NCI-H526 (cell line): ENCODE measurements at places on chromosomes 1 and 21.

- DNase-seq: no peak
These were observed 44.9 kb upstream of the SLC45A1 start for GRCh38 chr1:8273036-8273435.

- DNase-seq: no peak
These were observed 2.9 kb downstream of the RUNX1 start for GRCh38 chr21:35046263-35046624.

DNA sequence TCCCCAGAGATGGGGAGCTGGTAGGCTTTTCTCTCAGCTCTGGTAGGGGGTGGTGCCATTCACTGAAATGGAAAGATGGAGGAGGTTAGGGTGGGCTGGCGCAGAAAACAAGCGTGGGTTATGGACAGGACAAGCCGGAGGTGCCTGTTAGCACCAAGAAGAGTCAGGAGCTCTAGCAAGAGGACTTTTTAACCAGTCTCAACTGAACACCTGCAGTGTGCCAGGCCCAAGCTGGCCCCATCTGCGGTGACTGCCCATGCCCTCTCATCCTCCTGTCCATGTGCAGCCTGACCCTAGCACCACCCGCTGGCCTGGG, 254.4 kb downstream of the RHOU start:
- DNase-seq: no peak

DNA sequence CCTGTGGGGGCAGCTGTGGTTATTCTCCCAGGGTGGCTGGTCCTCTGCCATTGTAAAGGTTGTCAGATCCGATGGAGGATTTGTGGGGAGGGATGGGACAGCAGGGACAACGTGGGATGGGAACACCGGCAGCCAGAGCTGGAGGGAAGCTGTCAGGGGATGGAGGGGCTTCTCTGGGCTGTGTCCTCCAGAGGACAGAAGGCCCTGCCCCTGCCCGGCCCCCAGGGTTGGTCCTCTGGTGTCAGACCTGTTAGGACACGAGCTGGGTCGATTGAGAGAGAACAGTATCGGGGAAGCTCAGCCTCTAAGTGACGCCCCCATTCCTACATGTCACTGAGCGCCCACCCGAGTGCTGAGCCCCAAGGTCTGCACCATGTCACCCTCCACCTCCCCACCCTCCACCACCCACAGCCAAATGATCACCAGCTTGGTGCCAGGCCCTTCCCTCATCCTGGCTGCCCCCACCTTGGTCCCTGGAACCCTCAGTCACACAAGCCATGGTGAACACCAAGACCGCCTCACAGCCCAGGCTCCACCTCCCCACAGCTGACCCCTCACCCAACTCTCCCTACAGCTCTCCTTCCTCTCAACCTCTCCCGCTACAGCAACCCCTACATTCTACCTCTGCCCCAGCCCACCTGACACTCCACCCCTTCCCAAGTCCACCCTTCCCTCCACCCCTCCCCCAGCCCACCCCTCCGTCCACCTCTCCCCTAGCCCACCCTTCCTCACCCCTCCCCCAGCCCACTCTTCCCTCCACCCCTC, 244.4 kb downstream of the MATN1 start:
- DNase-seq: no peak

DNA sequence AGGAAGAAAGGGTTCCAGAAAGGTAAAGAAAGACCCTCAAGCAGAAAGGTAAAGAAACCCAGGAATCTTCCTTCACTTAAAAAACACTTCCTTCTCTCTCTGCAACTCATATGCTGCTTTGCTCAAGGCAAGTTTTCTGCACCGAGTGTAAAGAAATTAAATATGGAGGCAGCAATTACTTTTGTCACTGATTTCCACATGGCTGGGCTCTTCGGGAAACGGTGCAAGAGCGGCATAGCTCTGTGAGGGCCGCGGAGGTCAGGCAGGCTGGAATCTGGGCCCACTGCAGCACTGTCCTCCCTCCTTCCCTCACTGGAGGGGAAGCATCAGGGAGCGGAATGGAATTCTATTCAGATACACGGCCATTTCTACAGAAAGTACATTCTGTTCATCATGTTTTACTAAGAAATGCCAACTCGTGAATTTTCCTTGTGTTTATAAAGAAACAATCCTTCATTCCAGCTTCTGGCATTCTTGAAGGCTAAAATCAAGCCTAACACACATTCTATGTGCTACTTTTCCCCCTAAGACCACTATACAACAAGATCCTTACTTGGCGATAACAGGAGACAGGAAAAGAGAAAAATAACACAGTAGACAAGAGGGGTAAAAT, 212.2 kb downstream of the SIPA1L2 start:
- DNase-seq: no peak

GRCh38 chr1:206039046-206039973, 13.7 kb upstream of the RHEX start:
- DNase-seq: no peak

- peak; percentile 13 for DNase-seq
These were observed 16.1 kb upstream of the PCP4 start for GRCh38 chr21:39851002-39851618.

GRCh38 chr1:116737020-116737854, 17.0 kb upstream of the CD2 start:
- DNase-seq: peak; percentile 38

DNA sequence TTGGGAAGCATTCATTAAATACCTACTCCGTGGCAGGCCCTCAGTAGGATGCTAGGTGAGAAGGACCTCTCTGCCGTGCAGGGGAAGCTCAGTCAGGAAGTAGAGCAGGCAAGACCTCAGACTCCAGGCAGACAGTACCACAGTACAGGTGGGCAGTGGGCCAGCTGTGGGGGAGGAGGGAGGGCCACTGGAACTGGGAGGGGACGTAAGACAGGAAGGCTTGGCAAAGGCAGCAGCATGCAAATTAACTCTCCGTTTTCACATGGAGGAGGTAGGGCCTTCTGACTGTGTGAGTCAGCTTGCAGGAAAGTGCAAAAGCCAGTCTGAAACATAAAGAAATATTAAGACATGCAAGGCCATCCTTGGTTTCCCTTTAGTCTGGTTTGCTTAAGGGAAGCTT, 157.7 kb downstream of the TRIM33 start:
- peak; percentile 77 for DNase-seq

DNA sequence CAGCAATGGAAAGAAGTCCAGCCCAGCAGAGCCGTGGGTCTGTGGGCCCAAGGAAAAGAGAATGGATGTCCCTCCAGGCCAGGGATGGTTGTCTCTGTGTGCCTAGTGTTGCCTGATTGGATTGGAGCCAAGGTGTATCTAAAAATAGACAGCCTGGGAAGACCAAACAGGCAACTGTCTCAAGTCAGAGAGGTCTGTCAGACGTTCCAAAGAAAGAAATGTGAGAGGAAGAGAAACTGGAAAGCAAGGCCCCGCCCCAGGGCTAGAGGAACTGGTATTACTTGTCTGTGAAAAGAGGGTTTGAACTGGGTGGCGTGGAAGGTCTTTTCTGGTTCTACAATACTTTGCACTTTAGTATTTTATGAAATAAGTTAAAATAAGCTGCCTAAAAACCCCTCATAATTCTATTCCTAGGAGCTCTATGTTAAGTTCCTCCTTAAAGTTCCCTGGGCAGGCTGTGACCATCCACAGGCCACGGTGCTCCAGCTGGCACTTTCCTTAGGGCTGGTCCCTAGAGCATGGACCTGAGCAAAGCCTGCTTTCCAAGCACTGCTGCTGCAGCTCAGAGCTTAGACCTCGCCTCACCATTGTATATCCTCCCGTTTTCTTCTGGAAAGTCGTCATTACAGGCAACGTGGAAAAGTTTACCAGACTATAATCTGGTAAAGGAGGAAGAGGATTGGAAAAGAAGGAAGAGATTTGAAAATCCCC, 151.6 kb downstream of the DISC1 start:
- DNase-seq: no peak

GRCh38 chr1:57925226-57925625, 501.4 kb upstream of the DAB1 start:
- no peak for DNase-seq

DNA sequence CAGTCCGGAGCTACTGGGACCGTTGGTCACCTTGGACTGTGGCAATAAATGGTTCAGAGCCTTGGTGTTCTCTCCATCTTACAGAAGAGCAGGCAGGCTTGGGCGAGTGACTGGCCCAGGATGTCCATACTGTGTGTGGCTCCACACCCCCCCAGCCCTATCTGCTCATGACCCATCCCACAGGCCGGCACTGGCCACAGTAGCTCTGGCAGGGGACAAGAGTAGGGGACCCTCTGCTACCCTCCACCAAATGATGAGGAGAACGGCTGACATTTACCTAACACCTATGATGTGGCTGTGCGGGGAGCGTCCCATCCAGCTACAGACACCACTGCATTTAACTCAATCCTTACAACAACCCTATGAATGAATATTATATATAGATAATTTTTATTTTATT, 13.3 kb downstream of the LDLRAD2 start:
- no peak for DNase-seq

DNA sequence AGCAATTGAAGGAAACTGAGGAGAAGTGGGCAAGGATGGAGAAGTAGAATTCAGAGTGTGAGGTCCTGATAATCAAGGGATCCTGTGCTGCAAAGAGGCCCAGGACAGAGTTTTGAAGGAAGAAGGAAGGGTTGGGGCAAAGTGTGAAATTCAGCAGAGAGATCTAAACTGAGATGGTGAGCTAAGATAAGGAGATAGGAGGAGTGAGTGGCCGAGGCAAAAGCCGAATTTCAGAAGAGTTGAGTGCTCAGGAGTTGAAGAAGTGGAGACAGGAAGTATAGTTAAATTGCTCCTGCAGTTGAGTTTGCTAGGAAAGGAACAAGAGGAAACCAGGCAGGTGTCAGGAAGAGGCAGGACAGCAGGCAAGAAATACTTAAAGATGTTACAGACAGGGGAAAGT, 16.4 kb upstream of the MAPKAPK2 start:
- no peak for DNase-seq

DNA sequence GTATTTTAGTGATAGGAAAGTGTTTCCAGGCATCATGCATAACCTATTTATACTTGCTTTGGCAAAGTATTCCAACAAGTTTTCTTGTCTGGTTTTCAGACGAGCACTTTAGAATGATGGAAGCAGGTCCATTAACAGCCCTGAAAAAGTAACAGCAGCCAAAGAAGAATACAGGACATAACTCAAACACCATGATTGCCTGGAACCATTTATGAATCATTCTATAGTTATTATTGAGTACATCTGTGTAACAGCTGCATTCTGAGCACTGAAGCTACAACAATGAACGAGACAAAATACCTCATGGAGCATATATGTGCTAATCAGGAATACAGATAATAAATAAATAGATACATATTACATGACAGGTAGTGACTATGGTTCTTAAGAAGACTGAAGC, 12.6 kb downstream of the IL10RB start:
- no peak for DNase-seq

- DNase-seq: no peak
These were observed 82.6 kb downstream of the GPR161 start for GRCh38 chr1:168054117-168054516.

DNA sequence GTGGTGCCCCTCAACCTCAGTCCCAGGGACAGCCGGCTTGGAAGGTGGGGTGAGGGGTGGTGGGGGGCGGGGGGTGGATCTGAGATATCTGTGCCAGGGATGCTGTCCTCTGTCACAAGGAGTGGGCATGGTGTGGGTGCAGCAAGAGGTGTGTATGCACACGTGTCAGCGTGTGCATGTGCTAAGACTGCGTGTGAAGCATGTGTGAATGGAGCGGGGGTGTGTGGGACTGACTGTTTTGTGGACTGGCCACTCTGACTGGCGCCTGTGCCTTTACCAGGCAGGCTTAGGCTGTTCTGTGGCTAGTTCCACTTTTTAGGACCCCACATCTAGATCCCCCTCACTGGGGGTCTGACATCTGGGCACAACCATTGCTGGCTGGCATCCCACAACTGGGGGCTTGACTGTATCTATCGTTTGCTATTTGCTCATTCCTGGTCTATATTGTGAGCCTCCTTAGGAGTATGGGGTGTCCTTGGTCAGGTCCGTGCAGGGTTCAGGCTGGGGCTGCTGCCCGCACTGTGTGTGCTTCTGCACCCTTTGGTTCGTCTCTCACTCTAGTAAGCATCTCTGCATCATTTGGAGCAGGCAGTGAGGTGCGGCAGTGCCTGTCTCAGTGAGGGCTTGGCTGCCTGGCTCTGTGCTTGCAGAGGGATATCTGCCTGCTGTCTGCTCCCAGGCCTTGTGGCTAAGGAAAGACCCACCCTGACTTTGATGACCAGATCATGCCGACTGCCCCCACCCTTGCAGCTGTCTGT, 1.9 kb downstream of the AMPD2 start:
- DNase-seq: no peak

GRCh38 chr1:171247501-171247900, 793 bp upstream of the FMO1 start:
- DNase-seq: no peak

GRCh38 chr1:64539289-64539688, 69.4 kb downstream of the CACHD1 start:
- no peak for DNase-seq

GRCh38 chr1:42740851-42741580, 980 bp upstream of the CLDN19 start:
- DNase-seq: peak; percentile 68

- DNase-seq: peak; percentile 8
These were observed 6.3 kb upstream of the OSBPL9 start for GRCh38 chr1:51610637-51611036.

DNA sequence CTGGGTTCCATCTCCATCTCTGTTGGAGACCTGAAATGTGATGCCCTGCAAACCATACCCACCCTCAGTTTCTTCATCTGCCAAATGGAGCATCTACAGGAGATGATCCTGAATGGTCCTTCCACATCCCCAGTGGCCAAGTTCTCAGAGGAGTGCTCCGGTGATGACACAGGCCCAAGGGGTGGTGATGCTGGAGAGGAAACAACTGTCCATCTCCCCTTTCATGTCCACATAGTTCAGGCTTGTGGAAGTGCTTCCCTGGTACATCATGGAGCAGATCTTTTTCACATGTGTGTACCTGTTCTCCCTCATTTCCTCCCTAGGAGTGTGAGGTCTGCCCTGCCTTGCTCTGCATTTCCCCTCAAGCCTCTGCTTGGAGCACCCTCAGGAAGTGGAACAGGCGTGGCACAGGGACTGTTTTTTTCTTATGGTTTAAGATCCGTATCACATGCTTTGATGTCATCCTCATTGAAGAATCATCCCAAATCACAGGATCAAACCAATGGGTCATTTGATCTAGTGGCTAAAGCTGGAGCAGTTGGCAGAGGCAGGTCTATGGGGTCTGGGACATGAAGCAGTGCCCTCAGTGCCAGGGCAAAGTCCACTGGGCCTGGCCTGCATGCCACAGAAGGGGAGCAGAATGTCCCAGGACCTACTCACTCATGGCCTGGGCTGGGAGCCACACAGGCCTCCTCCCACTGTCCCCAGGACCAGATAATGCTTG, 8.2 kb upstream of the TRIM63 start:
- DNase-seq: no peak

GRCh38 chr1:24425922-24426321, 10.3 kb downstream of the NIPAL3 start:
- no peak for DNase-seq

- DNase-seq: no peak
These were observed 32.8 kb downstream of the ZC3H11B start for GRCh38 chr1:219580009-219580676.

DNA sequence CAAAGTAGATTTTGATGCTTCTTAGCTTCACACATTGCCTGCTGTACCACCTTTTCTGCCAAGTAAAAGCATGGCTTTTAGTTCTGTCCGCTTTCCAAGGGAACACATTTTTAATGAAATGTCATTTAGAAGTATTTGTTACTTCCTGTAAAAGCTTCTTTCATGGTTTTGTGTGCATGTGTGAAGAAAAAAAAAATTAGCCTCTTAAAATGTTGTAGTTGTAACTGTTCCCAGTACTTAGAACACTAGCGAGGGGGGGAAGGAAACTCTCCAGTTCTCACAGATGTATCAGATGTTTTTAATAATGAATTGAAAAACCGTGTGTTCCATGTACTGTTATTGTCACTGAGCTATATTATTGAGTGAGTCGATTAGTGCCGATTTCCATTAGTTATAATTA, 568.3 kb upstream of the ADGRL2 start:
- no peak for DNase-seq

GRCh38 chr1:27966402-27967105, 6.8 kb downstream of the XKR8 start:
- DNase-seq: no peak
